ENCODE measurements at places on chromosomes 12 and 14. TPM values are rescaled to one million over a fixed set of nuclear protein-coding genes. Genes with fewer than 3 reads are reported as not detected.

IKBIP gene
- total RNA-seq: 65.6 TPM

TRIM9 gene
- 9.0 TPM for total RNA-seq

RPGRIP1 gene
- total RNA-seq: 0.37 TPM

ACOT6 gene
- not detected for total RNA-seq

HOXC13 gene
- 12.4 TPM for total RNA-seq

HOXC12 gene
- not detected for total RNA-seq

C12orf42 gene
- not detected for total RNA-seq

CIROP gene
- not detected for total RNA-seq

LTBP2 gene
- total RNA-seq: 16.4 TPM

SARNP gene
- 139 TPM for total RNA-seq

GRIP1 gene
- total RNA-seq: 0.71 TPM

NUP37 gene
- total RNA-seq: 67.7 TPM

BCL2L14 gene
- not detected for total RNA-seq

TSPAN31 gene
- 17.4 TPM for total RNA-seq

RIMBP2 gene
- total RNA-seq: 0.01 TPM

BLOC1S1 gene
- total RNA-seq: 153 TPM

ACSS3 gene
- not detected for total RNA-seq

RNASE3 gene
- total RNA-seq: not detected

FICD gene
- total RNA-seq: 4.2 TPM

P2RX2 gene
- not detected for total RNA-seq

SMARCD1 gene
- total RNA-seq: 69.5 TPM

PLA2G1B gene
- total RNA-seq: not detected

C12orf54 gene
- total RNA-seq: not detected

C14orf132 gene
- 4.3 TPM for total RNA-seq

APOF gene
- not detected for total RNA-seq

DBX2 gene
- not detected for total RNA-seq

APOLD1 gene
- 0.38 TPM for total RNA-seq

ANG gene
- 10.7 TPM for total RNA-seq

LRIG3 gene
- 6.2 TPM for total RNA-seq

Measured in A549 treated with CpdA at 1 μM for 4 hours (cell line).